ENCODE measurements at places on chromosomes 4 and X.

- DNase-seq, result no peak
These were observed 128.7 kb upstream of the TLL1 start for GRCh38 chr4:165744370-165744769.

GRCh38 chr4:4752576-4753401, 106.7 kb upstream of the MSX1 start:
- DNase-seq, result no peak

GRCh38 chrX:42530027-42530426, 247.9 kb downstream of the PPP1R2C start:
- DNase-seq, result no peak

- peak; percentile 72 for DNase-seq
These were observed 89.1 kb downstream of the FAM13A start for GRCh38 chr4:88967883-88968331.

DNA sequence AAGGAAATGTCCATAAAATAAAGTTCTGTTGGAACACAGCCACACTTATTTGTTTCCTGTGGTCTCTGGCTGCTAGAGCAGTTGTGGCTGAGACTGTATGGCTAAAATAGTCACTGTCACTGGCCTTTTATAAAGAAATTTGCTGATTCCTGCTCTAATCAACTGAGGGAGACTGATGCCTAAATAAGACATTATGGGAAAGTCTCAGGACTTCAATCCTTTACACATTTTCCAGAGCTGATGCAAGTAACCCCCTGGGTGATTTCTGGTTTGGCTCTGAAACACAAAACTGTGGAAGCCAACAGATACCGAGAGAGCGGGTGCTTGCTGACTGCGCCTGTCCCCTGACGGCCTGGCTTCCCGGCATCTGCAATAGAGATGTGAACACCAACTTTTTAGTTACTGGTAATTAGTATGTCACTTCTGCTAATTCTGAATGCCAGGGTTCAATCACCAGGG, 64.0 kb downstream of the POLR2B start:
- DNase-seq, result no peak

- no peak for DNase-seq
These were observed 229.9 kb downstream of the COL25A1 start for GRCh38 chr4:109072595-109072994.

DNA sequence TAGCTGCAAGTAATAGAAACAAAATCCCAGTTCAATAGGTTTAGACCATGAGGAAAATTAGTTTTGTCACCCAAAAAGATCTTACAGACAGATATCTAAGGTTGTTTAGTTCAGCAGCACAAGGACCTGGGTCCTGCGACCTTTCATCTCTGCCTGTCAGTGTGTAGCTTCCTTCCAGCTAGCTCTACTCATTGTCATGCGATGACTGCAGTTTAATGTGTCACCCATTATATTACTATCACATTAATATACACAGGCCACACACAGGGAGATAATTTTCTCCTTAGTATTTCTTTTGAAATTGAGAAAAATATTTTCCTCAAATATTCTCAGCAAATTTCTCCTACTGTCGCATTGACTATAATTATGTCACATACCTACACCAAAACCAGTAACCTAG, 232.1 kb upstream of the ARSJ start:
- DNase-seq, result no peak
